ENCODE measurements at places on chromosomes 7 and 10.

DNA sequence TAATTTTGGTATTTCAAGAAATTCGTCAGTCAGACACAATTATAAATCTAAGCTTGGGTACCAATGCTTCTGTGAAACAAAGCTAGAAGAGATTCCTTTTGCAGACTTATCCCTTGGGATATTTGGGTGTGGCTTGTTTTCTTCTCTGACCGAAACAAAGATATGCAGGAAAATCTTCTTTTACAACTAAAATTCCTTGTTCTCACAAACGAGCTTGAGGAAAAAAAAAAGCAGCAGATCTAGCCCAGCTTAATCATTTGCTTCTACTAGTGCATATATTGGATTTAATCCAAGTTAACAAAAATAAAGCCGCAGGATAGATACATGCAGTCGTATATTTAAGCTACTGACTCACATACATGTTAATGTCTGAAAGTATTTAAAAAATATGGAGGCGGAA is 104.2 kb downstream of the PRTFDC1 start:
- no peak for DNase-seq

GRCh38 chr10:54415483-54415882 is 385.5 kb downstream of the PCDH15 start:
- DNase-seq = no peak

DNA sequence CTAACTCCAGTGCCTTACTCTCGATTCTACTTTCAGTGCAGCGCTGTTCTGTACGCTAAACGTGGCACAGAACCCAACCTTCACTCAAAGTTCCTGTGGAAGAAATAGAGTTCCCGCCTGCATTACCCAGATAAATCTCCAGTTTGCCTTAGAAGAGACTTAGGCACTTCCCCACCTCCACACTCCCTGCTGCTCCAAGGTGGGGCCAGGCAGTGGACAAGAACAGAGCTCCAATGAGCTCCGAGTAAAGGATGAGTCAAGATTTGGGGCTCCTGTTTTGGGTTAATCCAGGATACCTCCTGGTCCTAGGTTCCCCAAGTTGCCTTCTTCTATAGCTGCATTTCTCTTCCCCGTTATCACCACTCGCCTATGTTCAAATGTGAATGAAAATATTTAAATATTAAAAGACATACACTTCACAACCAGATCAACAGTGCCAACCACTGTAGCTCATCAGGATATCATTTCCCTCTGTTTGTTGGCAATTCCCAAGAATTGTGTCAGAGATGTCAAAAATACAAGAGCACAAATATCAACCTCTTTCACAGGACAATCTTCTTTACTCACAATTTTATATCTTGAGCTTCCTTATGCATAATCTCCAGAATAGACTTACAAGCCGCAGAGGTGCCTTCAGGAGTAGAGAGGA is 48.0 kb downstream of the MALSU1 start:
- DNase-seq = no peak

DNA sequence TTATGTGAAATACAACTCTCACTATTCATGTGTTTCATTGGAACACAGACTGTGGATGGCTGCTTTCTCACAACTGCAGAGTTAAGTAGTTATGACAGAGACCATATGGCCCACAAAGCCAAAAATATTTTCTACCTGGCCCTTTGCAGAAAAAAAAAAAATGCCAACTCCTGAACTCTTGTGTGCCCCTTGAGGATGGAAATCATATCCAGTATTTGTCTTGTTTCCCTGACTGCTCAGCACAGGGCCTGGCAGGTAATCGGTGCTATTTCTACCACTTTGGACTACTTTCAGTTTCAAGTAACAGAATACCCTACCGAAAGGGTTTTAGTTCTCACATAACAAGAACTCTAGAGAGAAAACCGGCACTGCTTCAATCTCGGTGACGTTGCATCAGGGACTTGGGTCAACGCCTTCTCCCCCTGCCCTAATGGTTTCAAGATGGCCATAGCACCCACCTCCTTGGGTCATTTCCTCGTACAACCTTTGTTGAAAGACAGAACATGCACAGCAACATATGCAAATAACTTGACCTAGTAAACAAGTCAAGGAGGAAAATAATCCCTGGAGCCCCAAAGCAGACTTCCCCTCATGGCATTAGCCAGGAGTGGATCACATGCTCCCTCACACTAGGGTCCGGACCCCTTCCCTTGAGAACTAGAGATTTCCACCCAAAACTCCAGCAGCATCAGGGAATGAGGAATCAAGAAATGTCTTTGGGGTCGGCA is 11.8 kb upstream of the GPNMB start:
- no peak for DNase-seq

DNA sequence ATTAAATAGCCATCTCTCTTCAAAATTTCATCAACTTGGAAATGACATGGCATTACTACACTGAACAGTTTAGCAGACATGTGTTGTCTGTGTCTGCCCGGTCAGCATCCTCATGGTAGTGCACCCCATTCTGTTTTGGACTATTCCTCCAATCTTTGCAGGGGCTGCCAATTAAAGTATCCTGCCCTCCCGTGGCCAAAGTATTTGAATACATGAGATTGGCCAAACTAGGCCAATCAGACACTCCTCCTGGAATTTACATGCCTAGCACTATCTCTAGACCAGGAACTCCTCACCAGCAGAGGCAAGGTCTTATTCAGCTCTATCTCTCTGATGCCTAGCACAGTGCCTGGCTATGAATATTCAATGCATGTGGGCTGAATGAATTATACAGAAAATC is 4.4 kb downstream of the SHTN1 start:
- DNase-seq = no peak

GRCh38 chr10:72315611-72316385 is 38.9 kb downstream of the DNAJB12 start:
- peak; percentile 63 for DNase-seq

DNA sequence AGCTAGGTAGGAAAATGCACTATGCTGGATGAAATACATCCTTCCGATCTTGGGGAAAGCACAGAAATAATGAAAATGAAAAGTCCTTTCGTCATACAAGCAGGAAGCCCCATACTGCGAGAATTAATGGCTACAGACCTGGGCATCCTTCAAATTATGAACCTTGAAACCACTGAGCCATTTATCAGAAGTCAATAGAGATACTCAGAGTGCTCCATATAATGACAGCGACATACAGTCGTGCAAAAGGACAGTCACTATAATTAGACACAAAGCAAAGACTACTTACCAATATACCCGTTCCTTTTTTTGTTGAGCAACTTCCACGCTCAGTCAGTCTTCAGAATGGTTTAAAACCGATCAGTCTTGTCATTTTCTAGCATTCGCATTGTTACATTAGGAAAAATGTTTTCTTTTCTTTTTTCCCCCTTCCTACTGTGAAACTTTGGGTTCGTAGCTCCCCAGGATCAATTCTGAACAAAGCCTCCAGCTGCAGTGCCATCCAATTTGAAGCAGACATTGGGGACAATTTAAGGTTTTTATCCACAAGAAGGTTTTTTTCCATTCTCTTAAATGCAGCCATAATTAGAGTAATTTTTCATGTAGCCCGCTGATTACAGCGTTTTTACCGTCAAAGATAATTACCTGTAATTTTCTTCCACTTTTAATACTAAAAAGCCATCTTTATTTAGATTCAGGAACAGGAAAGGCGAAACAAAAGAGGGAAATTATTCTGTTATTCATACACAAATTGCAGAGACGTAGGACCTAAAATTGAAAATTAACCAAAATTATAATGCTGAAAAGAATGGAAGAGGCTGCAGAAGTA is 6.4 kb downstream of the DLX6 start:
- DNase-seq = no peak

DNA sequence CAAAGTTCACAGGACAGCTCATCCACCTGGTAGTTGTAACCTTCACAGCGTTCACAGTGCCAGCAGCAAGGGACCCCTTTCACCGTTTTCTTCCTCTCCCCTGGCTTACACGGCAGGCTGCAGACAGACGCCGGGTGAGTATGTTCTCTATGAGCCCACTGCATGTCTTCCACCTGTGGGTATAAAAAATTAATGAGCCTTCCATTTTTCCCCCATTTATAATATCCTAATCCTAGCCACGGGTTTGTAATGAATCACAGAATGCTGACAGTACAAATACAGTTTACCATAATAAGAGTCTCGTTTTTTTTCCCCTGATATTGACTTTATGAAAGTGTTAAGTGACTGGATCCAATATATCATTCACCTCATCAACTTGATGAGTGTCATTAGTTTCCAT is 719.0 kb downstream of the GRM8 start:
- DNase-seq = no peak

DNA sequence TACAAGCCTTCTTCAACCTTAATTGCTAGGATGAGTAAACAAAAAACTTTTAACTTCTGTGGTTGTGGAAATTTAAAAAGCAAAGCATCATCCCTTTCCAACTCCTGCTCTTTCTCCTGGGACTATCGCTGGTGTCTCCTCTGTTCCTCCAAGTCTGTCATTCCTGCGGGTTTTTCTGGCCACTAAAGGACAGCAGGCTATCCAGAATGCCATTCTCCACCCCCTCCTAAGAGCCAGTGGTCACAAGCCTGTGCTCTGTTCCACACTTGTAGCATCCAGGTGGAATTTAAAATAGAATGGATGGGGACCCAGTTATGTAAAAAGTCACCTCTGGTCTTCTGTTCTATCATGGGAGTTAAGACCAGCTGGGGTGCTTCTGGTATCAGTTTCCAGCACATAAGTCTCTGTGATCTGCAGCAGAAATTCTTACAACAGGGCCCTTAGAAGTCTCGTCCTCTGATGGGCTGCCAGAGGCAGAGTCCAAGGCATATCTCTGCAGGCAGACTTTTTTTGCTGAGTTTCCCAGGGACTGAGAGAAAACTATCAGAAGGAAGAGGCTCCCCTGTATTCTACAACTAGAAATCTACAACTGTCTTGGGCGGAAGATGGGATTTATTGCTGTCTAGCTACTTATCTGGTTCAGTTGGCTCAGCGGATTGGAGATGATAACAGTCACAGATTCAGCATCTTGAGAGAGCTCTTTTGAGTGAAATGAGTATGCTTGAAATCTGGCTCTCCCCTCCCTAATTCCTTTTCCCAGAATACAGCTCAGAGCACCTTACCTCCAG is 5.1 kb upstream of the WNT16 start:
- no peak for DNase-seq

DNA sequence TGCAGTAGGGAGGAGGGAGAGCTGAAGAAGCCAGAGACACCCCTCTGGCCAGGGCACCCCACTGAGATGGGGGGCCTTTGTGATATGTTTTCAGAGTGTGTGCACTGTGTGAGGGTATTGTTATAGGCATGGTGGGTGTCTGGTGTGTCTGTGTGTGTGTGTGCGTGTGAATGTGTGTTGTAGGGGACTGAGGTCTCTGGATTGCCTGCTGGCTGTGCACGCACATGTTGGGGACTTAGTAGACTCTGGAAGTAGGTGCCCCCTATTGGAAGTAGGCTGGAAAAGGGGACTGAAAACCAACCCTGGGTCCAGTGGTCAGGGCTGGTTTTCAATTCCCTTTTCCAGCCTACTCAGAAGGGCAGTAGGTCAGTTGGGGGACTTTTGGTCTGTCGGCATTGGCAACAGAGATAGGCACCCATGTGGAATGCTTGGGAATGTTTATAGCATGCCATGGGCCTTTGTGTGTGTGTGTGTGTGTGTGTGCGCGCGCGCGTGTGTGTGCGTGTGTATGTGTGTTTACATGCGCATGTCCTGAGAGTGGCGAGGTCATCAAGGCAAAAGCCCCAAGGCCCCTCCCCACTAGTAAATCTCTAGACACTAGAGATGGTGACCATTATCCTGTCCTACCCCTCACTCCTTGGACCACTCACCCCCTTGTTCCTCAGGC is 78.8 kb downstream of the HIF1AN start:
- no peak for DNase-seq

GRCh38 chr7:27605689-27606269 is 56.9 kb downstream of the HIBADH start:
- peak; percentile 16 for DNase-seq

DNA sequence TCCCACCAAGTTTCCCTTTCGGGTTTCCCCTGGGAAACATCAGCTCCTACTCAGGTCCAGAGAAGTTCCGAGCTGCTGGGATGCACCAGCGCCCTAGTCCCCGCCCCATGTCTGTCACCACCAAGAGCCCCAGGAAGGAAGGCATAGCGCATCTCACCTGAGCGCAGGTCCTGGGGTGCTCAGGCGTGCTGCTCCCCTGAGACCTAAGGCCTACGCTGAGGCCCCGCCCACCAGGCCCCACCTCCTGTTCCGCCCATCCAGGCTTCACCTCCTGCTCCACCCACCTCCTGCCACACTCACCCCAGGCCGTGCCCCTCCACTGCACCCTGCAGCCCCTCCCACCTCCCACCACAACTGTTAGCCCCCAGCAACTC is 1.2 kb upstream of the TFR2 start:
- no peak for DNase-seq

DNA sequence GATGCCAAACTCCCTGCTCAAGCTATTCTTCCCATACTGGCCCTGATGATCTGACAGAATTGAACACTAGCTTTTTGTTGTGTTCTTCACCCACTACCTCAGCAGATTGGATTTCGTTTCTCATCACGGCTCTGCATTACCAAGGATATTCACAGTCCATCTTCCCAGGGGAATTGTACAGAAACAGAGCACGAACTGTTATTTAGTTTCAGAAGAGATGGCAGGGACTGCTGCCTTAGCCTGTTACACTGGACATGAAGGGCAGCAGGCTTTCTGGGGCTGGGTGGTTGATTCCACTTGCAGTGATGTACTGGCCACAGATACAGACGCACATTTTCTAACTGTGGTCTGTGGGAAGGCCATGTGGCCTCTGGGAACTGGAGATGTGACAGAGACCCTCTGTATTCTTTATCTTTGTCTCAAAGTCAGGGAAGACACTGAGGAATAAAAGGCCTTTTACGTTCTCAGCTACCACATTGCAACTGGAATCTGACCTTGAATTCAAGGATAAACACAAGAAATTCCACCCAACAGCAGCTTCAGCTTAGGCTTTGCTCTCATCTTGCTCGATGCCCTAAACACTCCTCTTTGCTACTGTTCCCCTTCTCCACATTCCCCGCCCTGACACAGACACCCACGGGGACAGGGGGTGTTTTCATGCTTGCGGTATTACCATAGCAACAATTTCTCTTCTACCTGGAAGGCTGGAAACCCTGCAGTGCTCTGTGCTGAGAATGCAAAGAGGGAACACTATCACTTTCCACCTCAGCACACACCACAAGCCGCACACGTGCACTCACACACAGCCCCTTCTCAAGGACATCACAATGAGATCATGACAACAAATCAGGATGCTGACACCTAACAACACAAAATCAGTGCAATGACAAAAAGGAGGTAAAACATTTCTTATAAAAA is 81.7 kb downstream of the RNF216 start:
- no peak for DNase-seq
